ENCODE measurements at places on chromosomes 4 and X.

GRCh38 chr4:69999420-69999819, 3.7 kb downstream of the STATH start:
- DNase-seq = no peak

- no peak for DNase-seq
Measured at GRCh38 chrX:24767557-24767956, 73.8 kb downstream of the POLA1 start.

DNA sequence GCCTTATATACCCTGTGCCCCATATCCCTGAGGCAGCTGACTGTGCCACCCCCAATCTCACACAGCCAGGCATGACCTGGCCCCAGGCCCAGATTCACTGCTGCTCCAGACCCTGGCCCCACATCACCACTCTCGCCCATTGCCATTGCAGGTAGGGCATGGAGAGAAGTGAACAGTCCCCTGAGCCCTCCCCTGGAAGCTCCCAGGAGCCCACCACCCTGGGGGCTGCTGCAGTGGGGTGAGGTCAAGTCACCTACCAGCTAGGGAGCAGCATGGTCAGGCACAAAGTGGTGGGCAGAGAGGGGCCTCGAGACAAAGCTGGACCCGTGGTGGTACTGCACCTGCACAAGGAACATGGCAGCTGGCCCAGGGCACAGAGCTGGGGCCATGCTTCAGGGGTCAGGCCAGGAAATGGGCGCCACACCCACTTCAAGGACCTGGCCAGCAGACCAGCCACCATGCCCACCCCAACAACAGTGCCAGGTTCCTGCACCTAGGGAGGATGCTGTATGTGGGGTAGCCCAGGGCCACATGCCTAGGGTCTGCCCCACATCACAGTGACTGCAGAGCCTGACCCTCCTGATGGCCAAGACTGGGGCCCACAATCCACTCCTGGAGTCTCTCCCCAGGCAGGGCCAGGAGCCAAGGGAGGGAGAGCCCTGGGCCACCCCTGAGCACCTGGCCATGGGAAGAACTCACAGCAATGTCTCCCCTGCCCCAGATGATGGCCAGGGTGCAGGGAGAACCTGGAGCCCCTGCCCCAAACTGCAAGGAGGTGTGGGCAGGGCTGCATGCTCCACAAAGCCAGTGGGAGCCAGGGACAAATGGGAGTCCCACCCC, 58.5 kb downstream of the COX18 start:
- no peak for DNase-seq

GRCh38 chrX:43357741-43358140, 298.4 kb upstream of the MAOA start:
- no peak for DNase-seq

- no peak for DNase-seq
Measured at GRCh38 chr4:118950224-118950623, 61.6 kb downstream of the SYNPO2 start.

GRCh38 chr4:11456401-11456800, 27.7 kb upstream of the HS3ST1 start:
- DNase-seq = no peak

GRCh38 chr4:10115271-10115796, 1.3 kb downstream of the WDR1 start:
- DNase-seq = no peak

GRCh38 chrX:54695231-54695630, 102.8 kb downstream of the ITIH6 start:
- DNase-seq = no peak

- peak; percentile 69 for DNase-seq
Measured at GRCh38 chr4:110196871-110197528, 1.4 kb downstream of the ELOVL6 start.

DNA sequence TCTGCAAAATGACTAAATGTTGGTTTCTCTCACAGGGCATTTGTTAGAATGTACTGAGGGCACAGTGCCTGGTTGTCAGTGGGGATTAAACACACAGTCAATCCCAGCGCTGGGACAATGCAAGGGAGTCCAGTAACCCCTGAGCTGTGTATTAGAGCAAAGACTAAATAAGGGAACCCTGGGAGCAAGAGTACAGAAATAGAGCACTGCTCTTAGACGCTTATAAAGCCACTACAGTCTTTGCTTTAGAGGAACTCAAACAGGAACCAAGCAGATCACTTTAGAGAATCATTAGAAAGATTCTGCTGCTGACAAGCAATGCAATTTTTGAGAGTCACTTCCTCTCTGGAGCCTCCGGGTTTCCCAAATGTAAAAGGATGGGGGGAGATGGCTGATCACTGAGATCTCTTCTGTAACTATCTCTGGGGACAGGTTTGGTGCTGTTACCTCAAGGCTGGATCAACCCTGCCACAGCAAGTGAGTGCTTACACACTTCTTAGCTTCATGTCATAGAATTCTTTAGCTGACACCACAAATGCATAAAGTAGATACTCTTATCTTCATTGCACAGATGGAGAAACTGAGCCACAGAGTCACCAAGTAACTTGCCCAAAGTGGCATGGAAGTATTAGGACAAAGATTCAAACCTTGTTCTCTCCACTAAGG, 137.8 kb upstream of the CPEB2 start:
- no peak for DNase-seq

GRCh38 chrX:147847999-147848398, 63.7 kb upstream of the FMR1 start:
- DNase-seq = no peak

DNA sequence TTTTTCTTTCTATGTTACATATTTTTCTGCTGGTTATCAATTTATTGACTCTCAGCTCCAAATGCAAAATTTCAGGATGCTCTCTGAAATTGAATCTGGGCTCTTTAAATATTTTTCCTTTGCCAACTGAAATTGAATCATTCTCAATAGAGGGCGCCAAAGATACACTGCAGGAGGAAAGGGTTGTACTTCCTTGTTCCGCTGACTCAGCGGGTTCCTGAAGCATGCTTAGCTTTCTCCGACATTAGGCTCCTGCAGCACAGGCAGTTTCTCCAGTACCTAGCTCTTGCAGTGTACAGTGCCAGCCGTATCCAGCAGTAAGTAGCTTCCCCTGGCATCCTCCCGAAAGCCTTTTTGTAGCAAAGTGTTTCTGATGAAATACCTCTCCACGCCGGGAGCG, 28.8 kb upstream of the CFAP47 start:
- peak; percentile 8 for DNase-seq

DNA sequence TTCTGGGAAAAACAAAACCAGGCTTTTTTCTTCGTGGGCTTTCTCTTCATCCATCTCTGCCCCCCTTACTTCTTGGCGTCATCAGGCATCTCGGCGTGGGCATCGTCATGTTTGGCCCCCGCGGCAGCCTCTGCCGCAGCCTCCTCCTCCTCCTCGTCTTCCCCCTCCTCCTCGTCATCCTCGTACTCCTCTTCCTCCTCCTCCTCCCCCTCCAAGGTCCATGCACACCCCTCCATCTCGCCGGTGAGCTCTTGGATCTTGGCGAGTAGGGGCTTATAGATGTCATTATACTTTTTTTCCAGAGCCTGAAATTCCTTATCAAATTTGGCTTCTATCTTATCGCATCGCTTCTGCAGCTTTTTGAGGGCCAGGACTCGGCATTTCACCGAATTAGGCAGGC, 488 bp downstream of the NAP1L5 start:
- no peak for DNase-seq

DNA sequence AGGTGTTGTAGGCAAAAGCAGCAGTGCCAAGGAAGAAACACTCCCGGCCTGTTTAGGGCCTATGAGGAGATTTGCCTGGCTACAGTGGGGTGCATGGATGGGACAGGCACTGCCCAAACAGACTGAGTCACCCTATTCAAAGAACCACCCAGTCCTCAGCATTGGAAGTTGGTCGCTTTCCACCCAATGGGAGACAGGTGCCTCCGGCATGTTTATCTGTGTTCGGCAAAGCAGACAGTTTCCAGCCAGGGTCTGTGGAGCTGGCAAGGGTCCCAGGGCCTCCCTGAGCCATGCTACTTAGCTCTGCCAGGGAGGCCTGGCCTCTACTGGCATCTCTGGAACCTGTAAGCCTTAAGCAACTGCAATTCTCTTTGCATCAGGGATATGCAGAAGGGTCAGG, 165.1 kb upstream of the ATP6AP2 start:
- no peak for DNase-seq

GRCh38 chr4:108117418-108118182, 51.1 kb downstream of the LEF1 start:
- DNase-seq = no peak

- DNase-seq = no peak
Measured at GRCh38 chr4:53228036-53228435, 137.8 kb downstream of the SCFD2 start.

- DNase-seq = no peak
Measured at GRCh38 chr4:121614101-121614500, 82.7 kb downstream of the ANXA5 start.

DNA sequence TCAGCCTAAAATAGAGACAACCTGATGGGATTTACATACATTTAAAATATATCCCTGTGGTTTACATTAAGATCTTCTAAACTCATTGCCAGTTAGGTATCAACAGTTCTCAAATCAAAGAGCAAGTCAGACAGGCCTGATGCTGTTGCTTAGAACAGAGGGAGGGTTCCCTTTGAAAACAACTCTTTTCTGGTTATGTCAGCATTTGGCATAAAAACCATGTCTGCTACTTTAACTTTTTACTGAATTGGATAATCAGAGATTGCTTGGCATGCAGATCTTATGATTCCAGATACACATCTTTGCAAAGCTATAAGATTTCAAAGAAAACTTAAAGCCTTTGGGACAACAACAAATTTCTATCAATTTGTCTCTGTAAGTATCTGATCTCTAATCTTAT, 140.8 kb downstream of the CPE start:
- DNase-seq = no peak

DNA sequence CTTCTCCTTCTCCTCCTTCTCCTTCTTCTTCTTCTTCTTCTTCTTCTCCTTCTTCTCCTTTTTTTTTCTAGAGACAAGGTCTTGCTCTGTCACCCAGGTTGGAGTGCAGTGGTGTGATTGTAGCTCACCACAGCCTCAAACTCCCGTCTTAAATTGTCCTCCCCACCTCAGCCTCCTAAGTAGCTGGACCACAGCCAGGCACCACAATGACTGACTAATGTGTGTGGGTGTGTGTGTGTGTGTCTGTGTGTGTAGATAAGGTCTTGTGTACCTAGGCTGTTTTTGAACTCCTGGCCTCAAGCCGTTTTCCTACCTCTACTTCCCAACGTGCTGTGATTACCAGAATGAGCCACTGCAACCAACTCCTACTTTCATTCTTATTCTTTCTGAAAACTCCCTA, 390.9 kb downstream of the ADAM29 start:
- no peak for DNase-seq

- DNase-seq = peak; percentile 67
Measured at GRCh38 chr4:81648576-81649275, 177.0 kb upstream of the RASGEF1B start.

DNA sequence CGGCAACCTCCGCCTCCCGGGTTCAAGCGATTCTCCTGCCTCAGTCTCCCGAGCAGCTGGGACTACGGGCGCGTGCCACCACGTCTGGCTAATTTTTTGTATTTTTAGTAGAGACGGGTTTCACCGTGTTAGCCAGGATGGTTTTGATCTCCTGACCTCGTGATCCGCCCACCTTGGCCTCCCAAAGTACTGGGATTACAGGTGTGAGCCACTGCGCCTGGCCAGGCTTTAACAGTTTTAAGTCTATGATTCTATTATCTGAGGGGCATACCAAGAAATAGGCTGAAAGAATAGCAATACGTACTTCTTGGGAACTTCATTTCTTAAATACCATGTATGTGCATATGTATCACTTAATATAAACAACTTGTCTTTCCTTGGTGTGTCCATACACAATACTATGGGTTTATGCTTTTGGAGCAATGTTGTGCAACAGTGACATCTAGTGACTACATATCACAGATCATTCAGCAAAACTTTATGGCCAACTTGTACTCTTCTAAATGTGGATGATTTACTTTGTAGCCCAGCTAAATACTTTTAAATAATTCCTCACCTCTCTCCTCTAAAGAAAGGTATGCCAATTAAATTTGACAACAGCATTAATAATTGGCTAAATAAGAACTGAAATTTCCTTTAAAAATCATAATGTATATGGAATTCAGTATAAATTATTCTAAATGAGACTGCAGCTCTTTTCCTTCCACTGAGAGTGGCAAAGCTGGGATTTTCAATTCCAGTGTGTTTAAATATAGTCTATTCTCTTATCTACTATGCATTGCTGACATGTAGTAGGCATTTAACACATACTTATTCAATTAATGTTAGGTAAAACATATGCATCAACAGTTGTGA, 10.4 kb downstream of the SLC9B1 start:
- DNase-seq = peak; percentile 63

- DNase-seq = no peak
Measured at GRCh38 chrX:123873956-123874355, 14.1 kb downstream of the XIAP start.

DNA sequence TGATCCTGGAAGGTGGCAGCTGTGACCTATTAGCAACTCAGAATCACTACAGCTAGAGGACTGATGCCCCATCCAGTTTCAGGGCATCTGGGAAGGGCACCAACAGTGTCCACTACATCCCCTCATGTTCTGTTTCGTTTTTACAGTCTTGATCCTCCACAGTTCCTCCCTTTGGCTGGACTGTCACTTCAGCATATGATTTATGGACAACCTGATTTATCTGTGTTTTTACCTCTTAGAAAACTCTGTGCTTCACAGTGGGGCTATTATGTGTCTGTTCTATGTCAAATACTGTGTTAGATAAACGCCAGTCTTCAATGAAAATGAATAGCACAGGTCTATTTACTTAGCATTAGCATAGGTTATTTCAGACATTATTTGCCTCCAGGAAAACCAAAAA, 63.1 kb upstream of the GRPR start:
- DNase-seq = no peak

- no peak for DNase-seq
Measured at GRCh38 chrX:54922547-54922946, 1.9 kb downstream of the TRO start.

GRCh38 chr4:13912436-13912925, 285.0 kb upstream of the BOD1L1 start:
- no peak for DNase-seq

- DNase-seq = peak; percentile 30
Measured at GRCh38 chr4:1337376-1337831, 9.6 kb upstream of the UVSSA start.

DNA sequence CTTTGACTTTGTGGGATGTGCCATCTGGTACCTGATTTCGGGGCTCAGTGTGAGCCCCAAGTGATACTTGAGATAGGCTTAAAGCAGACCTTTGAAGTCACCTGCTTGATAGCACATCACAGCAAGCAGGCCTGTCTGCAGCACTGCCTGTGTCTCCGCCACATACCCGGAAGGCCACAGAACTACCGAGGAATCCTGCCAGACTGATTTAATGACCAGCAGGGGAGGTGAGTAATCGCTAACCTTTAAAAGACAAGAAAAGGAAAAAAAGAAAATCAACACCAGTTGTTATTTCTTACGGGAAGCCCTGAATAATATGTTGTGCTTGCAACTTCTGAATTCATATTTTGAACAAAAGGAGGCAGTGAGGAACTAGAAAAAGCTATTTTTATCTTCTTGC, 6.8 kb downstream of the PTCHD1 start:
- no peak for DNase-seq

GRCh38 chr4:155667568-155668511, 1.2 kb downstream of the GUCY1A1 start:
- no peak for DNase-seq

DNA sequence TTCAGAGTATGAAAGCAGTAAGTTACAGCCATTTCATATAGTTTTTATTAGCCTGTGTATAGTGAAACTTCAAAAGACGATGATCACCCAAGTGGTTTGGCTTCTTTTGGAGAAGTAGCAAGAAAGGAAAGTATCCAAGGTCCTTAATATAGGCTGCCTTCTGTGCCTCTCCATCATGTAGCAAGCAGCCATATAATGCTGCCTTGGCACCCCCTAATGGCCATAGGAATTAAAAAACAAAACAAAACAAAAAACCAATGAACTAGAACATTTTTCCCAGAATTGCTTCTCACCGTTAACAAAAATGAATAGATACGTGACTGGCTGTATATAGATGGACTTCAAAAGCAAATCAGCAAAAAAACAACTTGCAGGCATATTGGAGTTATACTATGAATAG, 18.9 kb downstream of the LAMP2 start:
- no peak for DNase-seq

Measured in activated CD4-positive, alpha-beta T cell treated with anti-CD3 and anti-CD28 coated beads, Interleukin-2, amount 10 ng/mL, durations not matched to agents 7 days and 5 days (primary cell).